ENCODE measurements at places on chromosomes 7 and 10.

GRCh38 chr10:75019370-75019769, 92.1 kb upstream of the SAMD8 start:
- DNase-seq, result no peak

DNA sequence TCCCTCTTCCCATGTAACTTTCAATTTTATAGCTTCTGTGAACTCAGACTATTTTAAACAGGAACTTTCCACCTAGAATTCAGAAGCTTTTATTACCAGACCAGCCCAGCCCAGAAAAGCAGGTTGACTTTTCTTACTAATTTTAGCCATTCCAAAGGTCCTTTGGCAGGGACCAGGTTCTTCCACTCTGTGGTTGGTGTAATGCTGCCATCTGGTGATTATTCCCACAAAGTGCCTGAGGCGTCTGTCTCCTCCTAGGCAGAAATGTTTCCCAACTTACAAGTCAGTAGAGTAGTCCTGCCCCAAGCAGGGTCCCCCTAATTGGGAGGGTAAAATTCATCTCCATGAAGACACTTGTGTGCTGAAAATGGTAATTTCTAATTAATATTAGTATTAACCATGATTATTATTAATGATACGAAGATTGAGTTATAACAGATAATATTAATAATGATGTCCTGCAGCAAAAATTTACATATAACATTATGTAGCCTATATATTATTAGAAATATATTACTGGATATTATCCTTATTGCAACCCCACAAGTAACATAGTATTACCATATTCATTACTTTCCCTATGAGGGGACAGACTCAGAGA, 53.0 kb upstream of the PPP1R17 start:
- no peak for DNase-seq

- no peak for DNase-seq
These were observed 139.2 kb downstream of the C10orf105 start for GRCh38 chr10:71580415-71580814.

- no peak for DNase-seq
These were observed 23.6 kb downstream of the BZW2 start for GRCh38 chr7:16669581-16669980.

DNA sequence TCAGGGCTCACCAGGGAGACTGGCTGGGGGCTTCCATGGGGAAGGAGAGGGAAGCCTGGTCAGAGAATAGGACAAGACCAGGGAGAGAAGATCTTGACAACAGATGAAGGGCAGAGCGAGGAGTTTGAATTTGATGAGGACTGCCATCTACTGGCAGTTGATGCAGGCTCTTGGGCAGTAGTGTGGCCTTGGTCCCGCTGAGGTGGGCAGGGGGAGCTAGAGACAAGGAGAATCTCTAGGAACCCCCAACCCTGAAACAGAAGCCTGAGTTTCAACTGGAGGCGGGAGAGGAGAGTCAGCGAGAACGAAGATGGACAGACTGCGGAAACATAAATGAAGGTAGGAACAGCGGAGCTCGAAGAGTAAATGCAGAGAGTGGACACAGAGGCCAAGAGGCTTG, 81.0 kb downstream of the PPP1R3C start:
- DNase-seq, result no peak

DNA sequence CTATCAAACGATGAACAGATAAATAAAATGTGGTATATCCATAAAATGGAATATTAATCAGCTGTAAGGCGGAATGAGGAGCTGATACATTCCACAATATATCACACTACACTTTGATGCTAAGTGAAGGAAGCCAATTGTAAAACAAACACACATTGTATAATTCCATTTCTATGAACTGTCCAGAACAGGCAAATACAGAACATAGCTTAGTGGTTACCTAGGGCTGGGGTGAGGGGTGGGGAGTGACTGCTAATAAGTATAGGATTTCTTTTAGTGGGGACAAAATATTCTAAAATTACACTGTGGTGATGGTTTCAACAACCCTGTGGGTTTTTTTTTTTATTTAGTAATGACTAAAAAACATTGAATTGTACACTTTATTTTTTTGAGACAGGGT, 82.1 kb upstream of the SLC26A5 start:
- no peak for DNase-seq

GRCh38 chr10:11150879-11151415, 133.3 kb downstream of the CELF2 start:
- DNase-seq, result no peak
